ENCODE measurements at places on chromosomes 12 and 14. TPM values are rescaled to one million over a fixed set of nuclear protein-coding genes. Genes with fewer than 3 reads are reported as not detected.

The GPATCH2L gene
- 63.2 TPM for total RNA-seq

The TAS2R13 gene
- 1.5 TPM for total RNA-seq

The FGF6 gene
- total RNA-seq: not detected

The LGMN gene
- total RNA-seq: 39.8 TPM

The SPIC gene
- total RNA-seq: not detected

The TRAFD1 gene
- 37.8 TPM for total RNA-seq

Data from A673 (cell line).